ENCODE measurements at places on chromosomes 5 and 9. TPM values are rescaled to one million over a fixed set of nuclear protein-coding genes. Genes with fewer than 3 reads are reported as not detected.

GRCh38 chr5:14591548-14591947, 10.0 kb downstream of the OTULINL start:
- no peaks in the 10 kb centered on the region for H3K36me3 ChIP-seq
- no peak overlapping the region for H3K4me3 ChIP-seq
- H3K27me3 ChIP-seq, result peaks cover 26% of the 10 kb centered on the region
- DNase-seq, result peak; percentile 15
- H3K27ac ChIP-seq, result no peak overlapping the region

DNA sequence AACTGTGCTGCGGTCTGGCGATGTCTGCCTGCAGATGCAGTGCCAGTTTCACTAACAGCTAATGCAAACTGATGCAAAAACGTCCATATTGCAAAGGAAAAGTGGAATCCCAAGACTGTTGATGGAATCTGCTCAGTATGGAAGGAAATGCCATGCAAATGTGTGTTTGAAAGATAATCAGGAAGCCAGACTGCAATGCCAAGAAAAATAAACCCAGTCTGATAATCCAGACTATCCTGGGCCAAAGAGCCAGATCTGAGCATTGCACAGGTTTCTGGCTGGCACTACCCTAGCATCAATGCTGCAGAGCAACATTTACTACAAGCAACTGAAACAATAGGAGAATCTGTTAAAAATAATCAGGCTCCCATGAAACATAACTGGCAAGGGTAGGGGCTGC, 130.3 kb downstream of the FSTL4 start:
- no peaks in the 10 kb centered on the region for H3K4me1 ChIP-seq
- no peak overlapping the region for H3K27ac ChIP-seq
- no peak for DNase-seq

- no peaks in the 10 kb centered on the region for H3K27me3 ChIP-seq
- H3K4me1 ChIP-seq, result peaks cover 4% of the 10 kb centered on the region
- H3K27ac ChIP-seq, result peak overlapping the region; percentile 81
- H3K36me3 ChIP-seq, result peaks cover 28% of the 10 kb centered on the region
- peak overlapping the region; percentile 80 for H3K4me3 ChIP-seq
- no peak for DNase-seq
Measured at GRCh38 chr9:125240649-125240999, 519 bp downstream of the HSPA5 start.

SLC1A3 gene
- total RNA-seq, result 1.3 TPM

GRCh38 chr9:112925058-112925641, 34.5 kb upstream of the SLC46A2 start:
- H3K4me3 ChIP-seq, result no peak overlapping the region
- peaks cover 23% of the 10 kb centered on the region for H3K27me3 ChIP-seq
- H3K27ac ChIP-seq, result no peak overlapping the region
- peak; percentile 23 for DNase-seq

- H3K4me1 ChIP-seq, result peaks cover 4% of the 10 kb centered on the region
- no peak overlapping the region for H3K27ac ChIP-seq
- DNase-seq, result peak; percentile 43
Measured at GRCh38 chr9:127955294-127956015, 17.8 kb upstream of the DPM2 start.

MRPL50 gene
- total RNA-seq, result 11.1 TPM

AKNA gene
- 2.8 TPM for total RNA-seq

- H3K36me3 ChIP-seq, result no peaks in the 10 kb centered on the region
- H3K4me3 ChIP-seq, result no peak overlapping the region
- DNase-seq, result no peak
- no peak overlapping the region for H3K27ac ChIP-seq
- H3K4me1 ChIP-seq, result no peaks in the 10 kb centered on the region
Measured at GRCh38 chr9:35424356-35425352, 65.3 kb upstream of the RUSC2 start.

GADD45G gene
- total RNA-seq, result not detected

Measured in IMR-90 (cell line).